Esophagus (tissue), 2 donors: ENCODE measurements at places on chromosomes 3 and 15. TPM values are rescaled to one million over a fixed set of nuclear protein-coding genes. Genes with fewer than 3 reads are reported as not detected.

MRAS gene
- 2.4 TPM for polyA plus RNA-seq

SAMMSON gene
- polyA plus RNA-seq, result 0.60 TPM

AADACL2 gene
- 0.12 TPM for polyA plus RNA-seq

AGTR1 gene
- polyA plus RNA-seq, result 0.85 TPM

RPP25 gene
- polyA plus RNA-seq, result 2.8 TPM

EIF1B gene
- polyA plus RNA-seq, result 10.5 TPM

GCSAM gene
- 0.66 TPM for polyA plus RNA-seq

FOXL2 gene
- polyA plus RNA-seq, result 0.04 TPM

GPR62 gene
- 0.05 TPM for polyA plus RNA-seq

NPAP1 gene
- polyA plus RNA-seq, result under 0.01 TPM

IL20RB gene
- 85.1 TPM for polyA plus RNA-seq

SKOR1 gene
- 0.12 TPM for polyA plus RNA-seq

MFN1 gene
- 17.3 TPM for polyA plus RNA-seq

SAMD7 gene
- not detected for polyA plus RNA-seq

CLDN1 gene
- 27.1 TPM for polyA plus RNA-seq

HRH1 gene
- polyA plus RNA-seq, result 1.2 TPM

FSD2 gene
- 0.12 TPM for polyA plus RNA-seq

CCR4 gene
- polyA plus RNA-seq, result 0.13 TPM

ARHGAP31 gene
- polyA plus RNA-seq, result 1.6 TPM

FAM3D gene
- polyA plus RNA-seq, result 493 TPM

CPNE9 gene
- polyA plus RNA-seq, result 0.05 TPM

GP5 gene
- 0.01 TPM for polyA plus RNA-seq

IMPG2 gene
- 0.02 TPM for polyA plus RNA-seq

INSYN1 gene
- polyA plus RNA-seq, result 14.9 TPM

GPR15 gene
- polyA plus RNA-seq, result 0.31 TPM

MORC1 gene
- polyA plus RNA-seq, result not detected

EFCAB12 gene
- polyA plus RNA-seq, result 0.02 TPM

ERICH6 gene
- not detected for polyA plus RNA-seq

GOLGA6D gene
- polyA plus RNA-seq, result not detected

KIF9 gene
- 3.5 TPM for polyA plus RNA-seq

DOCK3 gene
- polyA plus RNA-seq, result 2.8 TPM

CNTN4 gene
- polyA plus RNA-seq, result 0.51 TPM

GOLGA6L7 gene
- not detected for polyA plus RNA-seq
